Fibroblast of lung (primary cell): ENCODE measurements at places on chromosomes 6 and 20. TPM values are rescaled to one million over a fixed set of nuclear protein-coding genes. Genes with fewer than 3 reads are reported as not detected.

DNA sequence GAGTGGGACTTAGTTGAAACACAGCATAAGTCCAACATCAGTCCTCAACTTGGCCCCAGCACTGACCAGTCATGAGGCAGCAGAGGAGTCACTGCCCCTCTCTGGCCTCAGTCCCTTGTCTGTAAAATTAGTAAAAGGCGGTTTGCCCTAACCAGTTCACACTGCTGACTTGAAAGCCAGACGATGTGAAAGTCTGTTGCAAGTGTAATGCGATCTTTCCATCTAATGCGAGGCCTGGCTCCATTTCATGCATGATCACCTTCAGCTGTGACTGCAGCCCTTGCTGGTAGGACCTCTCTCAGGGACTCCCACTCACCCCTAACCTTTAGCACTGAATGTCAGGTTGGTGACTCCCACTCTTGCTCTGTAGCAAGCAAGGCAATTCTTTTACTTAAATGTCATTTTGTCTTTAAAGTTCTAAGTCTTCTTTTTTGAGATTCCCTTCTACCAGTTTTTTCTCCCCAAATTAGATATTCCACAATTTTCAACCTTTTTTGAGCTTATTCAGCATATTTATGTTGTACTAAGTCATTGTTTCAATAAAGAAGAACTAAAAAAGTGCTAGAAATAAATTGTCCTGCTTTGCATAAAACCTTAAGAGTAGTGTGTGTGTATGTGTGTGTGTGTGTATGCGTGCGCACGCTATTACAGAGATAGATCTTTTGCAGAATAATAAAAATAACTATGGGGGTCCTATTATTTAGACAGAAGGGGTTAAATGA, 245.5 kb downstream of the PACRG start:
- DNase-seq = peak; percentile 30

DOK5 gene
- 16.9 and 19.2 TPM in 2 replicates for total RNA-seq

GRCh38 chr6:37731888-37732287, 34.2 kb upstream of the MDGA1 start:
- no peak for DNase-seq

GRCh38 chr6:87745966-87746721, 44.1 kb upstream of the AKIRIN2 start:
- DNase-seq = no peak

GRCh38 chr6:123629258-123629941, 7.3 kb downstream of the TRDN start:
- DNase-seq = no peak

- peak; percentile 89 for DNase-seq
Measured at GRCh38 chr6:158654498-158654897, 4.6 kb downstream of the SYTL3 start.

- no peak for DNase-seq
Measured at GRCh38 chr6:47772359-47772758, 9.5 kb upstream of the OPN5 start.

RIPOR3 gene
- 4.1 and 4.9 TPM in 2 replicates for total RNA-seq

PTCRA gene
- total RNA-seq = not detected in 2 replicates

PTK6 gene
- under 0.01 and 0.17 TPM in 2 replicates for total RNA-seq

GRCh38 chr20:49831022-49831769, 18.6 kb downstream of the SLC9A8 start:
- peak; percentile 29 for DNase-seq

DNA sequence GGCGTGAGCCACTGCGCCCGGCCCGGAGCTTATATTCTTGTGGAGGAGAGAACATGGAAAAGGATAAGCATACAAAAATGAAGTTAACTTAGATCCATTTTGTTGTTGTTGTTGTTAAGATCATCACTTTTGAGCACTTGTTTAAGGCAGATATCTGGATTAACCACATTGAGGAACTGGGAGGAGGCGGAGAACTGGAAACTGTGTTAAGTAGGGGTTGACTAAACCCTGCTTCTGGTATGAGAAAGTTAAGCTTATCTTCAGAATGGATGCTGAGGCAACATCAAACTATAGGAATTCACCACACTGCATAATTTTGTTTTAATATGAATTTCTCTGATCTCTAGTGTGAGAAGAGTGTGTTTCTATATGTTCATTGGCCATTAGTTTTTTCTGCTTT, 57.6 kb downstream of the GCNT2 start:
- no peak for DNase-seq

DNA sequence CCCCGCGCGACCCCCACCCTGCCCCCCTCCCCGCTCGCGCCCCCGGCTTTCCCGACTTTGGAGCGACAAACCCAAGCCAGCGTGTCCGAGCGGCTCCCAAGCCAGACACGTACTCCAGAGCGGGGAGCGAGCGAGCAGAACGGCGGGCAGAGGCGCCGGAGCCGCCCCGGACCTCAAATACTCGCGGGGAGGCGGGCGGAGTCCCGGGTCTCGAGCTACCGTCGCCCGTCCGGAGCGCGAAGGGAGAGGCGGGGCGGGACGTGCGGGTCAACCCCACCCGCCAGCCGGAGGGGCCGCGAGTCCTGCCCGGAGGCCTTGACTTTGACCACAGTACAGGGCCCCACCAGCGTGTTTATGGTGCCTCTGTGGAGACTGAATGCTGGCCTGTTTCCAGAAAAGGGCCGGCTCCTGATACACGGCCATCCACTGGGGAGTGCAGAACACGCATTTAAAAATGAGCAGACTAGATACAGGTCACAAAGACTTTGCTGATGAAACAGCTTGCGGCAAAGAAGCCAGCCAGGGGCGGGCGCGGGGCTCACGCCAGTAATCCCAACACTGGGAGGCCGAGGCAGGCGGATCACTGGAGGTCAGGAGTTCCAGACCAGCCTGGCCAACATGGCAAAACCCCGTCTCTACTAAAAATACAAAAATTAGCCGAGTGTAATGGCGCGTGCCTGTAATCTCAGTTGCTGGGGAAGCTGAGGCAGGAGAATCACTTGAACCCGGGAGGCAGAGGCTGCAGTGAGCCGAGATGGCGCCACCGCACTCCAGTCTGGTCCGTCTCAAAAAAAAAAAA, at the start of gene SERPINB6:
SERPINB6 (minus strand) TSS at position 148 of the 799 bp plus-strand sequence. CDS start 12,235 bp downstream, outside the sequence.
- peak; percentile 74 for DNase-seq

ULBP2 gene
- 1.0 and 1.8 TPM in 2 replicates for total RNA-seq

GRCh38 chr20:44570367-44570766, 12.0 kb upstream of the PKIG start:
- no peak for DNase-seq

GRCh38 chr6:31615748-31616147, 714 bp downstream of the AIF1 start:
- no peak for DNase-seq

GRCh38 chr20:5031206-5031557, 29.9 kb upstream of the SLC23A2 start:
- DNase-seq = no peak

GRCh38 chr6:13299918-13300317, 28.4 kb downstream of the TBC1D7 start:
- no peak for DNase-seq

PCSK2 gene
- total RNA-seq = under 0.01 TPM in 1 of 2 replicates, not detected in the other

GRCh38 chr20:825710-826421, 7.6 kb upstream of the FAM110A start:
- no peak for DNase-seq

DNA sequence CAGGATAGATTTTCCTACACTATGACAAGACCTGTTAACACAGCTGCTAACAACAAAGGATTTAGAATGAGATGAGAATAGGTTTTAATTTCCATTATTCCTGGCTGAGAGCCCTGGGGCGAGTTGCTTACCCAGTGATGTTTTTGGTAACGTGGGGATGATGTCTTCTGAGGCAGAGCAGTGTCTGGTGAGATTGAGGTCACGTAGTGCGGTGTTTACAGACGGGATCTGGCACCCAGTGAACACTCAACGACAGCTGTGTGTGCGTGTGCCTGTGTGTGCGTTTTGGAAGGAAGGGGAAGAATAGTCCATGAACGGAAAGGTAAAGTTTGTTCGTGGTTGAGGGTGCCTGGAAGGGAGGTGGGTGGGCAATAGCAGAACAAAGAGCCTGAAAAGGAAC, 384.7 kb downstream of the C6orf118 start:
- no peak for DNase-seq

DNA sequence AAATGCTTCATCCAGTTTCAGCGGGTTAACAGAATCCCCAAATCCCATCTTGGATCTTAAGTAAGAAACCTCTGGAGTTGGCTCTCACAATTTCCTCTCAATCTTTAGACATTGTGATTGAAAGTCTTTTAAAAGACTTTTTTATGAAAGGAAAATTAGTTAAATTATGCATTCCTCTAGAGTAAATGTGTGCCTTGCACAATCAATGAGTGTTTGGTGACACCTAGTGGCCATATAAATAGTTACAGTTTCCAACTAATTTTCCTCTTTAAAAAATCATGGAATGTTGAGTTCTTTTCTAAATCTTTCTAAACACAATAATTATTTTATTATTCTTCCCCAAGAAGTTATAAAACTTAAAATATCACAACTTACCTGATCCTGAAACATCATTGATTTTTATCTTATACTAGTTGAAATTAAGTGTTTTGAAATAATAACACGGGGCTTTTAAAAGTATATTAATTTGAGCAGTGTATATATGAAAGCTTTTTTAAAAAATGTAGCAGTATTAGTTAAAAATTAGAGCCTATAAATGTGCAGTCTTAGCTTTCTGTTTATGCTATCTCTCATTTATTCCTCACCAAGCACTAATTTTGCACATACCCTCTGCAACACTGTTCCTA, 66.4 kb downstream of the PKHD1 start:
- DNase-seq = peak; percentile 44

- DNase-seq = no peak
Measured at GRCh38 chr20:44703183-44703925, 11.8 kb upstream of the CCN5 start.

GRCh38 chr6:160055813-160056212, 65.8 kb upstream of the SLC22A1 start:
- no peak for DNase-seq

DNA sequence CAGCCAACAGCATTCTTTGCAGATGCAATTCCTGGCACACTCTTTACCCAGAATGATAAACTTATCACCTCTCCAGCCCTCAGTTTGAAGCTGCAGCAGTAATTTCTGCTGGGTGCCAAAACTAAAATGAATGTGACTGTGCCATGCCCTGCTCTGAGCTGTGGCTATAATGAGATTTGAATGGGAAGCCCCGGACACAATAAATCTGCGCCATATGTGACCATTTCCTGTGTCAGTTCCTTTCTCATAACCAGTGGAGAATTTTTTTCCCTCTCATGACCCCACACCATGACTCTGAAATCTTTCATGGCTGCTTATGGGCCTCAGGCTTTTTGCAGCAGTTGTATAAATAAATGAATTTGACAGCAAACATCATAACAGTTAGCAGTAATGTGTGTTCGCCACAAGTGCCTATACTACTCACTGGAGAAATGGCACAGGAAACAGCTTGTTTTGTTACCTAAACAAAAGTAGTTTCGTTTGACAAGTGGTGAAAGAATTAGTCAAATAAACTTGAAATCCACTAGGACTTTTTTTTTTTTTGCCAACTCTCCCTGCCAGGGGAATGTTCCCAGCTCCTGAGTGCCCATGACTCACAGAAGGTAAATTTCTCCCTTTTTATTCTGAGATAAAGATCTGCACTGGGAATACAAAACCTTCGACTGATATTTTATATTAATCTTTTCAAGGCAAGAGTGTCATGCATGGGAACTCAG, 408.4 kb downstream of the PKHD1 start:
- no peak for DNase-seq

CAGE1 gene
- total RNA-seq = under 0.01 and 0.17 TPM in 2 replicates

TFAP2B gene
- not detected in 2 replicates for total RNA-seq

PLCB4 gene
- total RNA-seq = 3.6 and 13.7 TPM in 2 replicates

GRCh38 chr6:166245148-166245547, 63.0 kb downstream of the PRR18 start:
- DNase-seq = no peak

DNA sequence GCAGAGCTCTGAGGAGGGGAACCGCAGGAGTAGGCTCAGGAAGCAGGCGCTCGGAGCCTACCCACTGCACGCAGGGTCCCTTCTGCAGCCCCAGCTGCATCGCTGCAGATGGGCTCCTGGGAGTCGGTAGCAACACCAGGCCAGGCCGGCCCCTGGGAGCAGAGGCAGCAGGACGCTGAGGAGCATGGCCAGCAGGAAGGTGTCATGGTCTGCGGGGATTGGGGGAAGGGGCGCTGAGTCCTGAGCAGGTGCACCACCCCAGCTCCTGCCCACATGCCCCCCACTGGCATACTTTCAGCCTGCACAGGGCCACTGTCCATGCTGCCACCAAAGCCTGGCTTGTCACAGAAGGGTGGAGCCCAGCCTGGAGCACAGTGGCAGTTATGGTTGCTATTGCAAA, 7.7 kb upstream of the GFRA4 start:
- DNase-seq = no peak

CST2 gene
- not detected in 2 replicates for total RNA-seq

DNA sequence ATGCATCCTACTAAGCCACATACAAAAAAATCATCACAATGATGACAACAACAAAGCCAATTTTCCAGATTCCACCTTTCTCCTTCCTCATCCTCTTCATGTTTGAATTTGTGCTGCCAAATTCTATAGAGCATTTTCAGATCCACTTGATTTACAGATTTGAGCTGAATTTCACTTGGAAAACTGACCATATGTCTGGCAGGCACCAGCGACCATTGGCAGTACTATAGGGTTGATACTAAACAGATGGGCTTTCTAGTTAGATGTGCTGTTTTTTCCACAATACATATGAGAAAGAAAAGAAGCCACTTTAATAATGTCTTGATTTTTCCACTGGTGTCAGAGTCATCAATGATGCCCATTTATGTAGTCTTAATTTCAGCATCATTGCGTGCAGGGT, 127.0 kb downstream of the PHACTR3 start:
- no peak for DNase-seq

DNA sequence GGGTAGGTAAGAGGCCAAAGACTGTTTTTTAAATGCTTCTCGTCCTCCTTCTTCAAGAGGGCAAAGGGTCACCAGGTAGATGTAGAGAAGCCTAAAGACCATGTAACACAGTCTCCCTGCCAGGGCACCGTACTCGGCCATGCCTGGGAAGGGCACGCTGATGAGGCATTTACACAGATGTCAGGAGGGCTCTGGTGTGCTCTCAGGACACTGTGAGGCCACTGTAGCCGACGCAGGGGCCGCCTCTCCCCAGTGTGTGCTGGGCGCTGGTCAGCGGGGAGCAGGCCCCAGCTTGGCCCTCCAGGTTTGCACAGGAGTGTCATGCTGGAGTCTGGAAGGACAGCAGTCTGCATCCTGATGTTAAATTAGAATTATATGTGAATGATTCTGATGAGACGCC, 7.1 kb upstream of the MTG2 start:
- no peak for DNase-seq

GNRH2 gene
- not detected in 2 replicates for total RNA-seq

DNA sequence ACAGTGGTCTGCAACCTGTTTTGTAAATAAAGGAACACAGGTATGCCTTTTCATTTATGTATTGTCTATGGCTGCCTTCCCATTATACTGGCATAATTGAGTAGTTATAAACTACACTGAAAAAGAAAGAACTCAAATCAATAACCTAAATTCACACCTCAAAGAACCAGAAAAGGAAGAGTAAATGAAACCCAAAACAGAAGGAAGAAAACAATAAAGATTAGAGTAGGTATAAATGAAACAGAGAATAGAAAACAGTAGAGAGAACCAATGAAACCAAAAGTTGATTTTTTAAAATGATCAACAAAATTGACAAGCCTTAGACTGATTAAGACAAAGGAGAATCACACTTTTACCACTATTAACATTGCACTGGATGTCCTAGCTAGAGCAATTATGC, 34.7 kb downstream of the FAM184A start:
- no peak for DNase-seq

GRCh38 chr6:51571168-51571567, 516.2 kb downstream of the PKHD1 start:
- no peak for DNase-seq
